ENCODE measurements at places on chromosomes 2 and 18.

GRCh38 chr2:54855434-54855833, 132.0 kb downstream of the EML6 start:
- DNase-seq, result no peak

GRCh38 chr2:170143045-170143717, 34.8 kb upstream of the MYO3B start:
- DNase-seq, result no peak

DNA sequence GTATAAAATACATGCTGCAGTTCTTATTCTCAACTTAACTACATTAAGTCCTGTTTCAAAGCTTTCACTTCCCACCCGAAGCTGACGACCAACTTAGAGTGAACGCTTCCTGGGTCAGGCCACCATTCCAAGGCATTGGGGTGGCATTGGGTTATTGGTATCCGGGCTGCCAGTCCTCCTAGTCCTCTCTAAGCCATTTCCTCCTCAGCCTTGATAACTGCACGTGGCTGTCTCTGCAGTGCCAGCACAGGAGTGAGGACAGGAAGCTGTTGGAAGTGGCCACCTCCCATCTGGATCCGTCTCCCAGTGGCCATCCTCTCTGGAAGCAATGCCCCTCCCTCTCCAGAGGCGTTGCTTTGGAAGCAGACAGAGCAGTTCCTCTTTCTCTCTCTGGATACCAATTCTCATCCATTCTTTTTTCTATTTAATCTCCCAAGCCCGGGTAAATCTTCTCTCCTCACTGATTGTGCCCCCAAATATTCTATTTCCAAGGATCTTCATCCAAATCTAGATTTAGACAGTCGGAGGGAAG, 354.7 kb downstream of the EIPR1 start:
- no peak for DNase-seq

DNA sequence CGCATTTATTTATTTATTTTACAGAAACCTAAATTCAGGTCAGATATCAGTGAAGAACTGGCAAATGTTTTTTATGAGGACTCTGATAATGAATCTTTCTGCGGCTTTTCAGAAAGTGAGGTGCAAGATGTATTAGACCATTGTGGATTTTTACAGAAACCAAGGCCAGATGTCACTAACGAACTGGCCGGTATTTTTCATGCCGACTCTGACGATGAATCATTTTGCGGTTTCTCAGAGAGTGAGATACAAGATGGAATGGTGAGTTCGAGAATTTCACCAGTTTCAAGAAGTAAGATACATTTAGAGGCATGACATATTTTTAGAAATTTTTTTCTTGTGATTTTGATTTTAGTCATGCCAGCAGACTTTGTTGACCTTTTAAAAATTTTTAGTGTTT, 4.6 kb downstream of the CDCA7 start:
- DNase-seq, result no peak

DNA sequence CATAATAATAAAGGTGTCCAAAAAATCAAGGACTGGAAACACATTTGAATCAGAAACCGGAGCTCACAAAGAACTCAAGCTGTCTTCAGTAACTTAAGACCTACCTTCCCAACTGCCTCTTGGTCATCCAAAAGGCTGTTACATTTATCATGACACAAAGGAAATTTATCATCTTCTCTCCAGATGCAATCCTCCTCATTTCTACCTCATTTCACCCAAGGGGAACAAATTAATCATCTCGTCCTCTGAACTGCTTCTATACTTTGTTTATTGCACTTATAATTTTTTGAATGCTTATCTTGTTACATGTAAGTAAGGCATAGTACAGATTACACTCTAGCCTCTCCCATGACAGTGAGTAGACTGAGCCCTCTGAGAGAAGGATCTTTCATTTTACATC, 105.1 kb upstream of the RGPD4 start:
- no peak for DNase-seq

- no peak for DNase-seq
Measured at GRCh38 chr2:136205615-136206014, 87.7 kb upstream of the CXCR4 start.

GRCh38 chr2:173062801-173063200, 12.8 kb upstream of the MAP3K20 start:
- no peak for DNase-seq

DNA sequence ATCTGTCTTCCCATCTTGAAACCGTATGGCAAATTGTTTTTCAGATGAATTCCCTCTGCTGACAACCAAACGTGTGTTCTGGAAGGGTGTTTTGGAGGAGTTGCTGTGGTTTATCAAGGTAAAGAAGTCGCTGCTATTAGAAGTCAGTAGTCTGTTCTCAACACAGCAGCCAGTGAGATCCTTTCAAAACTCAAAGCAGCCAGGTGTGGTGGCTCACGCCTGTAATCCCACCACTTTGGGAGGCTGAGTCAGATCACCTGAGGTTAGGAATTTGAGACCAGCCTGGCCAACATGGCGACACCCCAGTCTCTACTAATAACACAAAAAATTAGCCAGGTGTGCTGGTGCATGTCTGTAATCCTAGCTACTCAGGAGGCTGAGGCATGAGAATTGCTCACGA, 2.1 kb downstream of the TYMS start:
- DNase-seq, result no peak

DNA sequence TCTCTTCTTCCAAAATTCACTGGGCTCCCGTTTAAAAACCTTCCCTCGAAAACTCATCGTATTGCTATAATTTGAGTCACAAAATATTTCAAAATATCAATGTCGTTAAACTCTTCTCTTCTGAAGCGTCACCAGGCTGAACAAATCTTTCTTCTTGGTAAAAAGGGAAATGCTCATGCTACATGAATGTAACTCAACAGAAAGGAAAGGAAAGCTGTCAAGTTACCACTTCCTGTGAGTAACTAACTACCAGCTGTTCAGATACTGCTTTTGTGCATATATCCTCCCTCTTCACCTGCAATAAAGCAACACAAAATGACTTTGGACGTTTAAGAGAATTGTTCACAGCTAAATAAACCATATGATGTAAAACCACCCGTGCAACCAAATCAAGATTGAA, 95.4 kb downstream of the DOCK10 start:
- DNase-seq, result no peak

- DNase-seq, result no peak
Measured at GRCh38 chr2:185417111-185417510, 321.5 kb upstream of the FSIP2 start.

DNA sequence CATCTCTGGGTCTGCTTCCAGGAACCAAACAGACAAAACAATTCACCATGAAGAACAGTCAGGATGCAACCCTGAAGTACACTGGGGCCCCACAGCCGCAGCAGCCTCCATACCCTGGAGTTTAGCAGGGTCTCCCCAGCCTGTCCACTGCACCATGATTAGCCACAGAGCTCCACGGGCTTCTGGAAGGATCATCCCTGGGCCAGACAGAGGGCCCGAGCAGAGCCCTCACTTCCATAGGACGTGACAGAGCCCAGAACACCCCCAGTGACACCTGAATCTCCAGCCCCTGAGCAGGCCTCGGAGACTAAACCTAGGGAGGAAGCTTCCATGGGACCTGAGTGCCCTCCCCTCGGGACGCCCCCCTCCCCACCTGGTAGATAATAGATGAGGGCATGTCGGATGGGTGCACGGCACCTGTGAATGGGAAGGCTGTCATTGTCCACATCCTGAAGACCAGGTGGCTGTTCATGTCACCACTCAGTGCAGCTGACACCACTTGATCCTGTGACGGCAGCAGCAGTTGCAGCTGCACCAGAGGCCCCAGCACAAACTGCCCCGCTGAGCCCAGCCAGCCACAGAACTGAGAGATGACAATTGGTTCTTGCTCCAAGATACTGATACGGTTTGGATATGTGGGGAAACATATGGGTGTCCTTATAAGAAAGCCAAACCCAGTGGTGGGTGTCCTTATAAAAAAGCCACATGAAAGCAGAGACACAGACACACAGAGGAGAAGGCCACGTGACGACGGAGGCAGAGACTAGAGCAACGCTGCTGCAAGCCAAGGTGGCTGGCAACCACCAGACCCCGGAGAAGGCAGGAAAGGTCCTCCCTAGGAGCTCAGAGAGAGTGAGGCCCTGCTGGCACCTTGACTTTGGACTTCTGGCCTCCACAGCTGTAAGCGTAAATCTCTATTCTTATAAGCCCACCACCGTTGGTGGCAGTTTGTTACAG, 23.2 kb downstream of the KIF1A start:
- no peak for DNase-seq

- DNase-seq, result no peak
Measured at GRCh38 chr2:232781765-232782164, 5.4 kb upstream of the KCNJ13 start.

DNA sequence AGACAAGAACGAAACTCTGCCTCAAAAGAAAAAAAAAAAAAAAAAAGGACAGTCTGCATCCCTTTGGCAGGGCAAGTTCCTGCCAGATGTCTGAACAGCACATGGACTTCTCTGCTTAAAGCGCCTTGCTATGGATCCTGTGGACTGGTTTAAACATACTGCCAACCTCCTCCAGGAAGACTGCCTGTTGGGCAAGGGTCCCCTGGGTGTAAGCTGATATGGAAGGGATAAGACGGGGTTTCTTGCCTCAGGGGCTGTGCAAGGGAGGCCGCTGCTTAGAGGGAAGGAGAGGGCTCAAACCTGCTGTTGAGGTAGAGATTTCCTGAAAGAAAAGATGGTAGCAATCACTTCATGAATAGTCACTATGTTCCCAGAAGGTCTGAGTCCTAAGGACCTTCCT, 22.2 kb downstream of the SKA1 start:
- DNase-seq, result no peak

- DNase-seq, result no peak
Measured at GRCh38 chr18:51711298-51711889, 513.9 kb upstream of the MEX3C start.

- DNase-seq, result no peak
Measured at GRCh38 chr2:67038195-67038594, 358.9 kb upstream of the ETAA1 start.

DNA sequence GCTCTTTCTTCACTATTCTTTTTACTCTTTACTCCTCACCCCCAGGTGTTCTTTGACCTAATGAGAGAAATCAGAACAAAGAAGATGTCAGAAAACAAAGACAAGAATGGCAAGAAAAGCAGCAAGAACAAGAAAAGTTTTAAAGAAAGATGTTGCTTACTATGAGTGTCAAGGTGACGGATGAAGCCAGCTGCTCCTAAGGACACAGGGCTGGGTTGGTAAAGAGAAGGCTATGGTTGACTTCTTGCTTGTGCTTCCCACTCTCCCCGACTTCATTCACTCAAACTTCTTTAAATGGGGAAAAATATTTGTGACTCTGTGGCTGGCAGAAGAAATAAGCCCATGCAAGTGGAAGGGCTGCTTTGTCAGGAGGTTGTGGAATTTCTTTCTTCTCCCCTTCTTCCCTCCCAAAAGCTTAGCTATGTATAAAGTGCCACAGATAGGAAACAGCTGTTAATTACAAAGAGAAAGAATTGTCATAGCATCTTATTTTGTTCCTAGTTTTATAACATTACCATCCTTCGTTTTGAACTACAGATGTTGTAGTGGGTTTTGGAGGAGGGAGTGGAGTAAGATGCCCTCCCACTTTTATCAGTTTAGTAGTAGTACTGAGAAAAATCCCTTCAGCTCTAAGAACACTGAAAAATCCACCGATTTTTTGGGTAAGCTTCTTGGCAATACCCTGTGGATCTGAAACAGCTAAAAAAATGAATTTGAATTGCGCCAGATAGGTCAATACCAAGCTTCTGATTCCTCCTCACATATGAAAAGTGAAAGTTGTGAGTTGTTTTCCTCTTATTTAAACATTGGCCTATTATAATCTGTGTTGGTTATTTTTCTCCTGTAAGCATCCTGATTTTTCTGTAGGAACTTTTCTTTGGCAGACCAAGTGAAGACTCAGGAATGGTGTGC, 40.7 kb downstream of the RALB start:
- no peak for DNase-seq

DNA sequence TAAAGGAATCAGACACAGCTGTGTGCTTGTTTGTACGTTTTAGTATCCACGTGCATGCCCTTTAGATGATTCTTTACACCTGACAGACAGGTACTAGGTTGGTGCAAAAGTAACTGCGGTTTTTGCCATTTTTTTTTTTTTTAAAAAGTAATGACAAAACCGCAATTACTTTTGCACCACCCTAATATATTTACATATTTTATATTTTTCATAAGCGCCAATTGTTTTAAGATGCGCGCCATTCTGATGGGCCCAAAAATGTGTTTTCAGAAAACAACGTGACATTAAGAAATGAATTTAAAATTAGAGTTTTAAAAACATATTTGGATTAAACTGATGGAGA, 972 bp upstream of the COBLL1 start:
- no peak for DNase-seq

- no peak for DNase-seq
Measured at GRCh38 chr2:120317180-120317533, 28.8 kb upstream of the INHBB start.

DNA sequence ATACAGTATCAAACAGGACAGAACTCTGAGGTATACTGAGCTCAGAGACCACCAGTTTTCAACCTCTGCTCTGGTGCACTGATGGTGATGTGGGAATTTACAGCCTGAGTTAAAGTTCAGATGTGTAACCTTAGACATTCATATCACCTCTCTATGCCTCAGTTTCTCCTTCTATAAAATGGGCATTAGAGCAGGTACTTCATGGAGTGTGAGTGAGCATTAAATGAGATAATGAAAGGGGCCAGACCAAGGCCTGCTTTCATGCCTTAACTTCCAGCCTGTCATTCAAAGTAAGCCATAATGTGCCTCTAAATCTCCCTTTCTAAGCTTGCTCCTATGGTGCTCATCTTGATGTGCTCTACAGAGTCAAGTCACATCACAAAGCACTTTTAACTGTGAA, 8.4 kb downstream of the ACVR1 start:
- no peak for DNase-seq

- no peak for DNase-seq
Measured at GRCh38 chr18:79421275-79421857, 25.6 kb downstream of the NFATC1 start.

DNA sequence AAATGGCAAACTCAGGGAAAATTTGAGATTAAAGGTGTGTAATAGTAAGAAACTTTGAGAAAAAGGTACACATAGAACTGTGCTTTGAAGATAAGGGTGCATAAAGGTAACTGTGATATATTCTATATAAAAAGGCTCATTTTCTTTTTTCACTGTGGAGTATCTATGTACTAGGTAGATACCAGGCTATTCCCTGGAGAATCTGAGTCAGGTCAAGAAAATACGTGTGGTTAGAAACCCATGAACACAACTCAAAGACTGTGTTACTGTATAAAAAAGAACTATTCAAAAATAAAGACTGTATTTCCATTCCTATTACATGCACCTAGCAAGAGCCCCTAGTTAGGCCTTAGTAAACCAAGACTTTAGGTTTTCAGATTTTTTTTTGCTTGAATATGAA, 100.1 kb upstream of the GRB14 start:
- DNase-seq, result no peak

DNA sequence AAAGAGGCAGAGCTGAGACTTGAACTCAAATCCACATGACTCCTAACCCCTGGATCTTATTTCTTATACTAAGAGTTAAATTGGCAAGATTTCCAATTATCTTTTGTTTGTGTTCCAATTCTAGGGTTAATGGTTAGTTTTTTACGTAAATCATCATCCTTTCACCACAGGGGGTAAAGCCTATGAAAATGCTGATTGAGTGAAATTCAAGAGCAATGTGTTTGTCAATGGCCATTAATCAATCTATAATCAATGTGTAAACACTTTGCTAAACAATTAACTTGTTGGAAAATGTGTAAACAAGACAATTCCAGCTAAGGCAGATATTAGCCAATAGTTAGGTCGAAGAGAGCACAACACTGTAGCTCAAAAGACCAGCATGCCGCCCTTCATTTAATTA, 376.5 kb upstream of the ACVR2A start:
- DNase-seq, result no peak

GRCh38 chr2:114729026-114729425, 286.6 kb downstream of the DPP10 start:
- no peak for DNase-seq
